GM23338 (cell line): ENCODE measurements at places on chromosomes 3 and 15.

DNA sequence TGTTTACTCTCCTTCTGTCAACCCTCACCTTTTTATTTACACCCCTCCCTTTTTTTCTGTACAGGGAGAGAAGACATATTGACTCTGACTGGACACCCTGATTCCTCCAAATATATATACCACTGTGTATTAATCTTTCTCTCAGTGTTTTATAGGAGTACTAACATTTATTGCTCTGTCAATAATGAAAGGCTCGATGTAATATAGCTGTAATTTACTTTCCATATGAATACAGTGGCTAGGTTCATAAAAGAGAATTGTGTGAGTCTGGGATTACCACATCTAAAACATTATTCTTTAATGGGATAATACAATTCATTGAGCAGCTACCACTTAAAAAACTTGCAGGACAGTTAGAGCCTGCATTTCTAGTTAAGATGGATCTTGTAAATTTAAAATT is 194.3 kb downstream of the SV2B start:
- no peak for DNase-seq

- DNase-seq = no peak
Measured at GRCh38 chr3:123349566-123350435, 99.1 kb downstream of the ADCY5 start.

GRCh38 chr3:176160997-176161396 is 1036.3 kb downstream of the TBL1XR1 start:
- no peak for DNase-seq

- no peak for DNase-seq
Measured at GRCh38 chr15:51379390-51379789, 37.9 kb downstream of the GLDN start.

DNA sequence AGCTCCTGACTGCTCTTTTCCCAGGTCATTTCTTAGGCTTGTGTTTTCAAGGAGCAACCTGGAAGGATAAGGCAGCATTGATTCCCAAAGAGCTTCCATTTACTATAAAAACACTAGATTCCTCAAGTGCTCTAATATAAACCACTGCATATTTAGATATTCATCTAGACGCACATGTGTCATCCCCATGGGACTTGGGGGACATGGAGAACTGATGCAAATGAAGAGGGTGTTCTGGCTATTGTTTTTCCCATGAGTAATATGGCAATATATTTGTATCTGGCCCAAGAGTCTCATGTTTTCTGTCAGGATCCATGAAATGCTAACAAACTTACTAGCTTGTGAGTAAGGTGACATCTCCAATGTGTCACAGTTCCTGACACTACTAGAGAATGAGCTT is 31.3 kb downstream of the HACD2 start:
- no peak for DNase-seq
